A673 (cell line): ENCODE measurements at places on chromosomes 16 and 17. TPM values are rescaled to one million over a fixed set of nuclear protein-coding genes. Genes with fewer than 3 reads are reported as not detected.

GRCh38 chr17:68456339-68457167 is 743 bp downstream of the WIPI1 start:
- DNase-seq, result no peak
- no peak overlapping the region for H3K27ac ChIP-seq
- peaks cover 13% of the 10 kb centered on the region for H3K4me1 ChIP-seq

- H3K36me3 ChIP-seq, result no peaks in the 10 kb centered on the region
- no peaks in the 10 kb centered on the region for H3K27me3 ChIP-seq
- DNase-seq, result no peak
- H3K4me1 ChIP-seq, result no peaks in the 10 kb centered on the region
Observed at GRCh38 chr16:2713523-2713922, 6.5 kb downstream of the PRSS27 start.

GRCh38 chr16:3461151-3461550 is 17.7 kb downstream of the NAA60 start:
- H3K4me3 ChIP-seq, result no peak overlapping the region
- no peaks in the 10 kb centered on the region for H3K36me3 ChIP-seq
- peaks cover 35% of the 10 kb centered on the region for H3K4me1 ChIP-seq
- no peaks in the 10 kb centered on the region for H3K27me3 ChIP-seq
- H3K27ac ChIP-seq, result no peak overlapping the region

- H3K4me1 ChIP-seq, result no peaks in the 10 kb centered on the region
- peaks cover 29% of the 10 kb centered on the region for H3K27me3 ChIP-seq
- no peak overlapping the region for H3K4me3 ChIP-seq
- H3K27ac ChIP-seq, result no peak overlapping the region
Observed at GRCh38 chr16:50944436-50944835, 202.6 kb downstream of the CYLD start.

- no peak overlapping the region for H3K4me3 ChIP-seq
- no peak overlapping the region for H3K27ac ChIP-seq
- DNase-seq, result peak; percentile 7
- H3K27me3 ChIP-seq, result peaks cover 5% of the 10 kb centered on the region
Observed at GRCh38 chr17:34318474-34318873, 761 bp upstream of the CCL8 start.

- H3K27me3 ChIP-seq, result peaks cover 4% of the 10 kb centered on the region
- H3K4me3 ChIP-seq, result peak overlapping the region; percentile 29
- H3K27ac ChIP-seq, result no peak overlapping the region
- DNase-seq, result peak; percentile 47
Observed at GRCh38 chr16:47779201-47780016, 318.3 kb downstream of the PHKB start.

DNA sequence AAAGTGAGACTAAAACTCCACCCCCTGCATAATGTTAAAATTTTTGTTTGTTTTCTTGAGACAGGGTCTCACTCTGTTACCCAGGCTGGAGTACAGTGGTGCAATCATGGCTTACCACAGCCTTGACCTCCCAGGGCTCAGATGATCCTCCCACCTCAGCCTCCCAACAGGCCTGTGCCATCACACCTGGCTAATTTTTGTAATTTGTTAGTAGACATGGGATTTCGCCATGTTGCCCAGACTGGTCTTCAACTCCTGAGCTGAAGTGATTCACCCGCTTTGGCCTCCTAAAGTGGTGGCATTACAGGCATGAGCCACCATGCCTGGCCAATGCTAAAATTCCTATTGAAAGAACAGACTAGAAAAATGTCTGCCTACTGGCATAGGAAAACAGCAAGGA is 103.8 kb downstream of the TRIM37 start:
- peak overlapping the region; percentile 66 for H3K27ac ChIP-seq
- H3K4me1 ChIP-seq, result peaks cover 30% of the 10 kb centered on the region
- no peaks in the 10 kb centered on the region for H3K27me3 ChIP-seq
- H3K36me3 ChIP-seq, result no peaks in the 10 kb centered on the region
- no peak overlapping the region for H3K4me3 ChIP-seq
- no peak for DNase-seq

DNA sequence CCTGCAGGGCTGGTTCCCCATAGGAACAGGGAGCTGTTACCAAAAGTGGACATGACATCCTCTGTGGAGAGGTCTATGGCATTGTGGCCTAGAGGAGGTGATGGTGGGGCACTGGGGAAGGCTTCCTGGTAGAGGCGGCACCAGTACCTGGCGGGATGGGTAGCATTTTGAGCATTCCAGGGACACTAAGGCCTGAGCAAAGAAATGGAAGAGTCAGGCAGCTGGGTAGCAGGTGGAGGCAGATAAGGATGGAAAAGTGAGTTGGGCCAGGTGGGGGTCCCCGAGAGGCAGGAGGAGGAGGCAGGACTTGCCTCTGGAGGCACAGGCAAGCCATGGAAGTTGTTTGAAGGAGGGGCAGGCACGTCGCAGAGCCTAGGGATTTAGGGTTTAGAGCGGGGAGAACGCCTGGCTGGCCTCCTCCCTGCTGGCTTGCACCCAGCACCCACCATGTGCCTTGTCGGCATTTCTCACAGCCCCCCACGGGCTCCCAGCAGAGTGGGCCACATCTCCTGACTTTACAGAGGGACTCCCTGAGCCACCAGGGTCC is 5.1 kb upstream of the ADCY7 start:
- H3K36me3 ChIP-seq, result no peaks in the 10 kb centered on the region
- no peak overlapping the region for H3K27ac ChIP-seq
- H3K27me3 ChIP-seq, result no peaks in the 10 kb centered on the region
- H3K4me1 ChIP-seq, result peaks cover 15% of the 10 kb centered on the region

GRCh38 chr16:4591191-4591590 is 23.5 kb downstream of the UBALD1 start:
- DNase-seq, result no peak
- H3K27me3 ChIP-seq, result no peaks in the 10 kb centered on the region
- no peaks in the 10 kb centered on the region for H3K36me3 ChIP-seq
- H3K4me1 ChIP-seq, result no peaks in the 10 kb centered on the region

CIAPIN1 gene
- total RNA-seq, result 95.1 and 96.9 TPM in 2 replicates

DNA sequence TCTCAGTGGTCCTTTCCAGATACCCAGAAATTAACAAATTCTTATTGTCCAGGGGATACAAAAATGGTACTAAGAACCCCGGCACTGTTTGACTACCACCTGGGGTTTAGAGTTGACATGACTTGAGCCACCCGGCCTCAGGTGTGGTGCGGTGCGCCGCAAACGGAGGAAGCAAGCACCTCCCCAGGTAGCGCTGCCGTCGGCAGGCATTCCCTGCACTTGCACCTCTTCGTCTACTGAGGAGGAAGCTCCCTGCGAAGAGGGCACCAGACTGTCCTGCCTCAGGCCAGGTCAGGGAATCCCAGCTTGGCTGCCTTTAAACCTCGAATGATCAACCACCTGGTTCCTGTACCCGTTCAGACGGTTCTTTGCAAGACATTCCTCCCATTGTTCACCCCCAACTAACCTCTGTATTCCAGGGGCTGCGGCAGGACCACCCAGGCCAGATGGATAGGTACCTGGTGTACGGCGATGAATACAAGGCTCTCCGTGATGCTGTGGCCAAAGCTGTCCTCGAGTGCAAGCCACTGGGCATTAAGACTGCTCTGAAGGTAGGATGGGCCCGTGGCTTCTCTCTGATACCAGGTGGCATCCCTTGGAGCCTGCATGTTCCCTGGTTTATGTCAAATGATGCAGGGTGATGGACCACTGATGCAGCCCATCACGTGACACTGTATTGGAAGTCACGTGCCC is 40.8 kb upstream of the ENDOV start:
- DNase-seq, result no peak
- H3K4me1 ChIP-seq, result no peaks in the 10 kb centered on the region
- H3K27ac ChIP-seq, result no peak overlapping the region
- H3K27me3 ChIP-seq, result no peaks in the 10 kb centered on the region

- no peaks in the 10 kb centered on the region for H3K36me3 ChIP-seq
- no peaks in the 10 kb centered on the region for H3K27me3 ChIP-seq
- DNase-seq, result no peak
- no peak overlapping the region for H3K27ac ChIP-seq
- H3K4me1 ChIP-seq, result peaks cover 11% of the 10 kb centered on the region
Observed at GRCh38 chr17:28954886-28955285, 3.6 kb upstream of the PHF12 start.

- H3K4me3 ChIP-seq, result no peak overlapping the region
- no peak for DNase-seq
- no peak overlapping the region for H3K27ac ChIP-seq
- H3K27me3 ChIP-seq, result peaks cover 22% of the 10 kb centered on the region
- H3K4me1 ChIP-seq, result no peaks in the 10 kb centered on the region
Observed at GRCh38 chr16:66435896-66436295, 8.8 kb downstream of the BEAN1 start.

DNA sequence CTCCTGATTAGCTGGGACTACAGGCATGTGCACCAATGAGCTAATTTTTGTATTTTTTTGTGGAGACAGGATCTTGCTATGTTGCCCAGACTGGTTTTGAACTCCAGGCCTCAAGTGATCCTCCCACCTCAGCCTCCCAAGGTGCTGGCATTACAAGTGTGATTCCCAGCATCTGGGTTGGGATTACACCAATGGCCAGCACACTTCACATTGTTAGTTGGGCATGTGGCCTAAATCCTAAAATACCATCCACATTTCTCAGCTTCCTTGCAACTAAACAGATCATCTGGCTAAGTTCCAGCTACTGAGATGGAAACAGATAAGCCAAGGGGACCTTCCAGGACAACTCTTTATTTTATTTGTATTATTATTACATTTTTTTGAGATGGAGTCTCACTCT is 9.9 kb downstream of the RABEP2 start:
- no peaks in the 10 kb centered on the region for H3K36me3 ChIP-seq
- no peaks in the 10 kb centered on the region for H3K4me1 ChIP-seq
- DNase-seq, result no peak
- no peaks in the 10 kb centered on the region for H3K27me3 ChIP-seq

DNA sequence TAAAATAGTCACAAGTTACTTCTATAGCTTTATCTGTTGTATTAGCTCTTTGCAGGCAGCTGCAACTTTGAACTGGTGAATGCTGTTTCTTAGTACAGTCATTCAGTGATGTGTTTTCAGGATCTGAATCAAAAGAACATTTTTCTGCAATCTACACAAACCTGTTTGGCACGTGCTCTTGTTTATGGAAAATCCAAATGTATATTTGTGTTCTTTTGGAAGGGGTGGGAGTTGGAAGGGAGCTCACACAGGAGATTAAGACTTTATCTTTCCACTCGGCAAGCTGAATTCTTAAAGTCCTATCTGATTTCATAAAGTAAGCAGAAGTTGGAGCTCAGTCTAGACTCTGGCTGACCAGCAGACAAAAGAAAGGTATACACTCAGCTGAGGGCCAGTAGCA is 300.2 kb downstream of the MAP2K6 start:
- H3K4me3 ChIP-seq, result no peak overlapping the region
- peaks cover 1% of the 10 kb centered on the region for H3K27me3 ChIP-seq
- no peak for DNase-seq
- no peaks in the 10 kb centered on the region for H3K36me3 ChIP-seq
- H3K4me1 ChIP-seq, result no peaks in the 10 kb centered on the region

- no peak for DNase-seq
- H3K27me3 ChIP-seq, result no peaks in the 10 kb centered on the region
- H3K36me3 ChIP-seq, result no peaks in the 10 kb centered on the region
- H3K4me1 ChIP-seq, result no peaks in the 10 kb centered on the region
- no peak overlapping the region for H3K4me3 ChIP-seq
Observed at GRCh38 chr16:88170528-88170991, 212.2 kb upstream of the ZNF469 start.

DNA sequence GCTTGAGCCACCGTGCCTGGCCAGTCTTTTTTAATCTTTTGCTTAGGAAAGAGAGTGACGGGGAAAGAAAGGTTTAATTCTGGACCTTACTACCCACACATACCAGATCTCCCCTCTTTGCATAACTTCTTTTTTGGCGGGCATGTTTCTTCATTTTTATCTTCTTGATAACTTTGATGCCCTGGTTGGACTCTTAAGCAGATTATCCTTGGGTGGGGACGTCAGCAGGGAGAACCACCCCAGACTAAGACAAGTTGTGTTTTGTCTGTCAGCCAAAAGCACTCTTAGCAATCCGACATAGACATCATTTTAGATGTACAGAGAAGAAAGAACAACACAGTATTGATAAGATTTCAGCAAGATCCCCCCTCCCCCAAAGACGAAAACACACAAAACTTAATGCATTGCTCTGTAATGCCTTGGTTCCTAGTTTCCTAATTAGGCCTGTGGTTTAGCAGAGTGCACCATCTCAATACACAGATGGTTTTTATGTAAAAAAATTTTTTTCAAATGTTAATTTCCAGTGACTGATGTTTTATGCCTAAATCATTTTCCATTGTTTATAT is 99.9 kb downstream of the MSI2 start:
- no peak for DNase-seq
- H3K27me3 ChIP-seq, result no peaks in the 10 kb centered on the region
- H3K4me3 ChIP-seq, result no peak overlapping the region
- H3K36me3 ChIP-seq, result no peaks in the 10 kb centered on the region

ZSCAN32 gene
- 17.2 and 17.3 TPM in 2 replicates for total RNA-seq

DNA sequence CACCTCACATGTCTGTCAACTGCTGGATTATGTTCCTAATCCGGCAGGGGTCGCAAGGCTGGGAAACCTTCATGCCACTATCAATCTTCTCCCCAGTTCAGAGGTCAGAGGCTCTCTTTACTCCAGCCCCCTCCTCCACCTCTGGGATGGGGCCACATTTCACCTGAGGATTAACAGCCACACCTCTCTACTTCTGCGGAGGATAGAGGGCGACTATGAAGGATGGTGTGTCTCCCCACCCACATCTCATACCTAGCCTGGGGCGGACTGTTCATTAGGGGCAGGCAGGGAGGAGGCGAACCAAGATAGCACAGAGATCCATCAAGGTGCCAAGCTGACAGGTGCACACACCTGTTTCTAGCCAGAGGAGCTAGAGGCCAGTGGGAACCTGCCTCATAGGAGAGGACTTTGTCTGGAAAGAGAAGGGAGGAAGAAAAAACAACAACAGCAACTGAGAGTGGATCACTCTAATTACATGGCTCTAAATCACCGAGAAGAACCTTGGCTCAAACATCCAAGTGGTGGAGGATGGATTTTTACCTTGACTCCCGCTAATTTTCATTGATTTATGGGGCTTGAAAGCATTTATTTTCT is 41.9 kb upstream of the SKAP1 start:
- H3K27me3 ChIP-seq, result no peaks in the 10 kb centered on the region
- H3K27ac ChIP-seq, result no peak overlapping the region
- no peaks in the 10 kb centered on the region for H3K36me3 ChIP-seq
- DNase-seq, result no peak

GRCh38 chr16:81910366-81910885 is 100.8 kb downstream of the SDR42E1 start:
- H3K4me3 ChIP-seq, result no peak overlapping the region
- H3K36me3 ChIP-seq, result no peaks in the 10 kb centered on the region
- no peak overlapping the region for H3K27ac ChIP-seq
- H3K4me1 ChIP-seq, result no peaks in the 10 kb centered on the region
- no peak for DNase-seq

GRCh38 chr16:79272141-79272577 is 328.4 kb downstream of the MAF start:
- no peak overlapping the region for H3K4me3 ChIP-seq
- H3K36me3 ChIP-seq, result no peaks in the 10 kb centered on the region
- H3K27ac ChIP-seq, result no peak overlapping the region
- peaks cover 3% of the 10 kb centered on the region for H3K27me3 ChIP-seq
- H3K4me1 ChIP-seq, result no peaks in the 10 kb centered on the region
